AG04450 (cell line): ENCODE measurements at places on chromosomes 4 and X.

DNA sequence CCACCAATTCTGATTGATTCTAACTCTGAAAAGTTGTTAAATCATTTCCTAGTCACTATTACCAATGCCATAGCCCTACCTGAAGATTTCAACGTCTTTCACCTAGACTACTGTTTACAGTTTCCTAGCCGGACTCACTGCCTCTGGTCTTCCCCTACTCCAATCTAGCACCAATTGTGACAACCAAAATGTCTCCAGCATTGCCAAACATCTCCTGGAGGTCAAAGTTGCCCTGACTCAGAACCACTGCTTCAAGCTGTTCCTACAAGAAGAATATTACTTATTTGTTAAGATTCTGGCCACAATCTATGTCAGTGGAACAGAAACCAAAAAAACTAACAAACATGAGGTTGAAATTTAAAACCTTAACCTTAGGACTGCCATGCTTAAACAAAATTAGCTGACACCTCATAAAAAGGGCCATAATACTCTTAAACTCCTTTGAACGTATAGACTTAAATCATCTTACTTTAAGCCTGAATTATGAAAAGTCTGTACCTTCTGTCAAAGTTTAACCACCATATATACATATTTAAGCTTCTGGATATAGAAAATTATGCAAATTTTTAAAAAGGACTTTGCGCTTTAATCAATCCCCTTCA, 2.1 kb downstream of the PDS5A start:
- peak; percentile 38 for DNase-seq

GRCh38 chr4:56348576-56348975, 38.7 kb downstream of the AASDH start:
- DNase-seq: no peak

- no peak for DNase-seq
Measured at GRCh38 chr4:113013751-113014150, 35.7 kb upstream of the ANK2 start.

- no peak for DNase-seq
Measured at GRCh38 chrX:19642241-19643109, 127.2 kb upstream of the MAP3K15 start.

GRCh38 chrX:21946925-21947641, 6.6 kb downstream of the SMS start:
- DNase-seq: no peak

DNA sequence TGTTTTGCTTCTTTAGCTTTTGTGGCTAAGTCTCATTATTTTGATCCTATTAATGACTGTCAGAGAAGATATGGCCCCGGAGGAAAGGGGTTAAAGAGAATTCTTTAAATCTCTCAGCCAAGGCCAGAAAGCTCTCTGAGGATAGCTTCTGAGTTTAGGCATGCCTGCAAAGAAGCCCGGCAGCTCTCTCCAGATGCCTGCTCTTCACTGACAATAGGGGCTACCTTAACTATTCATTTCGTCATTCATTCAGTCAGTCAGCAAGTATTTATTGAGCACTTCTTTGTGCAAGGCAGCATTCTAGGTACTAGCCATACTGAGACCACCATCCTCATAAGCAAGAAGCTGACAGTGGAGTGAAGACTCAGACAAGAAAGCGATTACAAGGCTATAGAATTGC, 34.0 kb upstream of the BMP15 start:
- no peak for DNase-seq

GRCh38 chrX:82677286-82677685, 830.8 kb upstream of the POU3F4 start:
- no peak for DNase-seq

DNA sequence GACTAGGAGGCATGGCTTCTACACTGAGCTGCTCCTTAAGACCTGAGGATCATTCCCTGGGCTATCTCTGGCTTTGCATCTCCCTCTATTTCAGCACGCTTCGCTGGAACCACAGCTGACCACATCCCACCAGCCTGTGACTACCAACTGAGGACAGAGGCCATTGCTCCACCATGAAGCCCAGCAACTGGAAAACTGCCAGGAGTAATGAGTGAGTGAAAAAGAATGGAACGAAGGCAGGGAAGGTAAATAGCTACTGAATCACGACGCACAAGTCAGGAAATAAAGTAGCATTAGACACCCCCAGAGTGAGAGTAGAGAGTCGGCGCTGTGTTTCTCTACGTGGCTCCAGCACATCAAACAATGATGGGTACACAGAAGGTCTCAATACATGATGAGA, 314.7 kb downstream of the LDB2 start:
- no peak for DNase-seq

- DNase-seq: peak; percentile 18
Measured at GRCh38 chr4:181541396-181541795, 701.8 kb upstream of the TENM3 start.

DNA sequence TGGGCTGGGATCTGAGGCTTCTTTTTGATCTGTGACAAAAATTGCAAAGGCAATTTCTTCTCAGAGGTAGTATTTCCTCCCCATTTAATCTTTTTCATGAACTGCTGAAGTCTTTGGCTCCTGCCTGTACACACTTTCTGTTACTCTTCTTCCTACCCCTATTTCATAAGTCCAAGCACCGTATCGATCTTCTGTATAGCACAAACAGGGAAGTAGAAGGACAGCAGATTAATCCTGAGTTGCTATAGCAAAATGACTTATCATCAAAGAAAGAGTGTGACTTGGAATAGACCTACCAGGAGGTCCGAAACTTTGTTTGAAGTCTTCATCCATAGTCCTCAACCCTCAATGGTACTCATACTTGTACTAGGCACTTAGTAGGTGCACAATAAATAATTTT, 22.0 kb downstream of the OTC start:
- DNase-seq: no peak

DNA sequence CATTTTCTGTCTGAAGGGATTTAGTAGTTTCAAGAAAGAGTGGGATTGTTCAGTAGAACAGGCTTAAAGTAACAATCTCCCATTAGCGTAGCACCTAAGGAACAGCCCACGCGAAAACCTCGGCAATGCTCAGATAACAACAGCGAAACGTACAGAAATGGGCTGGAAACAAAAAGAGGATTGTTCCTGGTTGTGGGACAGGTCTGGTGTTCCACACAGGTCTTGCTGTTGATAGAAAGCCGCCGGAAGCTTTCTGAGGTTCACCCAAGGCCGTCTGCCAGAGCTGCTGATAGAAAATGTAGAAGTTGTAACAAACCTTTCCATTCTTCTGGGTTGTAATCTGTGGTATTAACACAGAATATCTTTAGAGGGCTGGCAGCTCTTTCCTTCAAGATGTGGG, 69.4 kb upstream of the CLCN4 start:
- no peak for DNase-seq

DNA sequence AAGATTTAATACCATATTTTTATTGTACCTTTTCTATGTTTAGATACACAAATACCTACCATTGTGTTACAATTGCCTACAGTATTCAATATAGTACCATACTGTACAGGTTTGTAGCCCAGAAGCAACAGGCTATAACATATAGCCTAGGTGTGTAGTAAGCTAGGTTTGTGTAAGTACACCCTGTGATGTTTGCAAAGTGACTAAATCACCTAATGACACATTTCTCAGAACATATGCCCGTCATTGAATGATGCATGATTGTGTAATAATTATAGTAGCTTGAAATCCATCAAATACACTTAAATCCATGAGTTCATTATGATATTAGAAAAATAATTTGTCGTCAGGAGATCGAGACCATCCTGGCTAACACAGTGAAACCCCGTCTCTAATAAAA, 30.8 kb downstream of the GAB3 start:
- DNase-seq: no peak

DNA sequence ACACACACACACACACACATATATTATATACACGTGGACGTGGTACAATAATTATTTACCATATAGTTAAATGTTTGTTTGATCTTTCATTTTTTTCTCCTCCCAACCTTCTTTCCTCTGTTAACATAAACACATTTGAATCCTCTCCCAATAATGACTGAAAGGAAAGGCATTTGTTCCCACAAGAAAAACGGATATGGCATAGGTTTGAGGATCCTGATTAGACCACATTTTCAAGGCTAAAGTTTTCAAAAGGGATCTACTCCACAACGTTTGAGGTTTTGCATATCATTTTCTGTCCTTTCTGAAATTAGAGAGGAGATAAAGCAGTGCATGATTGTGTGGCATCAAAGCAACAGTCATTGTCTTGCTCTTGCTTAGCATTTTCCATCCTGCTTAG, 1883.4 kb downstream of the STIM2 start:
- no peak for DNase-seq

DNA sequence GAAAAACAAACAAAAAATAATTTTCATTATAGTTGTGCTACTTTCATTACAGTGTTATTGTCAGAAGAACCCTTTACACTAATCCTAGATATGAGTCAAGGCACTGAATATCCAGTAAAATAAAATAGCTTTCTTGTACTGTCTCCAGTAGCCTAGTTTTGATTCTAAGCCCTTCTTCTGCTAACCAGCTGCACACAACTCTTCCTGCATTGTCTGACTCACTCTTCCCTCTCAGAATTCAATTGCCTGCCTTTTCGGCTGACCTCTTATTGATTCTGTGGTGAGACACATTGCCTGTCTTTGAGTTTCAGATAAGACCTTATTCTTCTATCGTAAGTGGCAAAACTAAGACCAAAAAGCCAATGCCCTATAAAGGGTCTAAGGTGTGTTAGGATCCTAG, 26.7 kb upstream of the PCDH18 start:
- DNase-seq: peak; percentile 24

DNA sequence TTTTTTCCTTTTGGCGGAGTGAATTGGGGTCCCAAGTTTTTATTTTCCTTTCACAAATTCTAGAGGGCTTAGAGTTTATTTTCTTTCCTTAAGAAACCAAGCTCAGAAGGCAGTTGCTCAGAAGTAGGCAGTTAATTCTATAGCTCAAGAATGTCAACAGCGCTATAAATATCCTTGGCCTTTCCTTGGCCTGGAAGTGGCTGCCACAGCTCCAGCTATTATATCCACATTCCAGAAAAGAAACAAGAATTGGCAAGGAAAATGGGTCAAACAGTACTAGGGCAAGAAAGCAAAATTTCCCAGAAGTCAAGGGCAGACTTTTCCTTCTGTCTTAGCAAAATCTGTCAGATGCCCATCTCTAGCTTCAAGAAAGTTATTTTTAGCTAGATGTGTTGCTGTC, 31.0 kb downstream of the SLC10A6 start:
- DNase-seq: no peak

DNA sequence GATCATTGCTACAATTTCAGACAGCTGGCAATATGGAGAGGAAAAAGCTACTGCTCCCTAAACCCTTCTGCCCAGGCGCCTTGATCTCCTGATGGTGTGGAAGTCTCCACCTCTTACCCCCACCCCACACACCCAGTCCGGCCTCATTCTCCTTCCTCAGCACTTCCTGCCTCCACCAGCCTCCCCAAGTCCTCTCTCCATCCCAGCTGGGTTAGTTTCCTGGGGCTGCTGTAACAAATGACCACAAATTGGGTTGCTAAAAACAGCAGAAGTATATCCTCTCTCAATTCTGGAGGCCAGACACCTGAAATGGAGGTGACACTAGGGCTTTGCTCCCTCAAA, 1.1 kb upstream of the CCNQ start:
- no peak for DNase-seq

DNA sequence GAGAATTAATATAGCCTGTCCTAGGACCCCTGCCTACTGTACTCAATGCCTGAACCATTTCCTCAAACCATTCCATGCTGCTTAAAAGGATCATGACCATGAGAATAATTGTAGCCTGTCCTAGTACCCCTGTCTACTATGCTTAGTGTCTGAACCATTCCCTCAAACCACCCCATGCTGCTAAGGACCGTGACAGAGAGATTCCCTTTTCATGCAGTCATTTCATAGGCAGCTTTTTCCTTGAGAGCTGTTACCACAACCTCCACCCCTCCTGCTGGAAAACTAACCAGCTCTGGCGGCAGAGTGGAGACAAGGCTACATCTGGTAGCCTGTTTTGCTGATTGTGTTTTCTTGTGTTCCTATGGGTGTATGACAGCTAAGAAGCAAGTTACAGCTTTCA, 174.9 kb upstream of the SMARCAD1 start:
- no peak for DNase-seq

DNA sequence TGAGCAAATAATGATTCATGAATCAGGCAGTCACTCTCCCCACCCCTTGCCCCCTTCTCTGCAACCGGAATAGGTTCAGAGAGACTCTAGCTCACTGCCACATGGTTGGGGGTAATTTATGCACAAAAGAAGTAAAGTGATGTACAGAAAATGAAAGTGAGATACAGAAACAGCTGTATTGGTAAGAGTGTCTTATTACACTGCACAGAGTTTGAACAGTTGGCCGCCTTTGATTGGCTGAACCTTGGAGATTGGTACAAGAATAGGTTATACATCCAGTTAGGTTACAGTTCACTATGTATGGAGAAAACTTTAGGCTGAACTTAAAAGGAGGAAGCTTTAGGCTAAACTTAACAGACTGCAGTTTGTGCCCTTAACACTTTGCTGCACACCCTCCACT, 34.6 kb upstream of the DIAPH2 start:
- no peak for DNase-seq

- no peak for DNase-seq
Measured at GRCh38 chr4:99821918-99822503, 5.4 kb downstream of the DAPP1 start.

- DNase-seq: no peak
Measured at GRCh38 chr4:26452565-26453531, 37.4 kb downstream of the CCKAR start.

DNA sequence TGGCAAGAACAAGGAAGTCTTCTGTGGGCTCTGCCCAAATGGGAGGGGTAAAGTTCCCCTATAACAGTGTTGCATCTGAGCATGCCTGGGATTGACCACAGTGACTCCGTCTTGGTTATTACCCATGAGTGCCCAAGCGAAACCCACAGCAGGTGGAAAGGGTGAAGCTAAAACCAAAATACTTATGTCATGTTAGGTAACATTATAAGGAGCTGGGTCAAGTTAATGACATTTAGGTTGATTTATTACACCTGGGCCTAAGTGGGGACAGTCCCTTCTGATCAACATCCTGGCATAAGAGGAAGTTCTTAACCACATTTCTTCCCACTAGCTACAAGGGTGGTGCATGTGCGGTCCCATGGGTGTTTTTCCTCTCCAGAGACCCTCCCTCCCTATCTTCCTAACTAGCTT, 1.3 kb upstream of the ZNF732 start:
- no peak for DNase-seq
